Globus pallidus (tissue), 1 donor: ENCODE measurements at places on chromosomes 7 and 10.
A peak's percentile ranks its signal among the peaks of the same experiment; 100 is the strongest.

DNA sequence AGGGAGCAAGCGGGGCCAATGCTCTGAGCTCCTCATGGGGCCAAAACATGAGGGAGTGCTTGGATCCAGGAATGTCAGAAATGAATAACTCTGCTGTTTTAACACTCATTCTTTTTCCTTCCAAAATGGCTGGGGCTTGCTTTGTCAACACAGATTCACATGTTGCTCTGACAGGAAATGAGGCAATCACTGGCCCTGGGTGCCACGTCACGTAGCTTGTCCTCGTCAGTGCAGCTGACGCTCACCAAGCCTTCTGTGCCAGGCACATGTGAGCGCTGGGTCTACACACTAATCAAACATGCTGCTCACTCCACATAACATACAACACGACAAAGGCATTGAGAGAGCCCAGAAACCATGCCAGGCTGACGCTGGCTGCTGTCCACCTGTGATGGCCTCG is 198.9 kb downstream of the WDR37 start:
- peak; percentile 63 for DNase-seq

DNA sequence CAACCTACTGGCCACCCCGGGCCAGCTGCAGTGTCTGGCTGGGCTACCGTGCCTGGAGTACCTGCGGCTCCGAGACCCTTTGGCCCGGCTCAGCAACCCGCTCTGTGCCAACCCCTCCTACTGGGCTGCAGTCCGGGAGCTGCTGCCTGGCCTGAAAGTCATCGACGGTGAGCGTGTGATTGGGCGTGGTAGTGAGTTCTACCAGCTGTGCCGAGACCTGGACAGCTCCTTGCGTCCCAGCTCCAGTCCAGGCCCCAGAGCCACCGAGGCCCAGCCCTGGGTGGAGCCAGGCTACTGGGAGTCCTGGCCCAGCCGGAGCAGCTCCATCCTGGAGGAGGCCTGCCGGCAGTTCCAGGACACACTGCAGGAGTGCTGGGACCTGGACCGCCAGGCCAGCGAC is 4.2 kb downstream of the RARRES2 start:
- no peak for DNase-seq

DNA sequence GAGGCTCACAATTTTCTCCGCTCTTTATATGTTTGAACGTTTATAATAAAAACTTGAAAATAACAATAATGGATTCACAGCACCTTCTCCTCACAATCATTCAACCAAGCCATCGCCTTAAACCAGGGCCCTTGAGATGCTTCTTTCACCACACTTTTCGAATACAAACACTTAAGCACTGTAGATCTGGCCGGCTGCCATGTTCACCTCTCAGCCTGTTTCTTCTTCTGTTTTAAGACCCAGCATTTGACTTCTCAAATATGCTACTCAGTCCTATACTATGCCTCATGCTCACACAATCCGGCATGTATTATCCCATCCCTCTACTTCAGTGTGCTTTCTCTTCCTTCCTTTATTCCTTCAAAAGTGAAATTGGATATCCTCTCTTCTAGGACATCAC is 280.6 kb downstream of the TFEC start:
- DNase-seq = no peak

DNA sequence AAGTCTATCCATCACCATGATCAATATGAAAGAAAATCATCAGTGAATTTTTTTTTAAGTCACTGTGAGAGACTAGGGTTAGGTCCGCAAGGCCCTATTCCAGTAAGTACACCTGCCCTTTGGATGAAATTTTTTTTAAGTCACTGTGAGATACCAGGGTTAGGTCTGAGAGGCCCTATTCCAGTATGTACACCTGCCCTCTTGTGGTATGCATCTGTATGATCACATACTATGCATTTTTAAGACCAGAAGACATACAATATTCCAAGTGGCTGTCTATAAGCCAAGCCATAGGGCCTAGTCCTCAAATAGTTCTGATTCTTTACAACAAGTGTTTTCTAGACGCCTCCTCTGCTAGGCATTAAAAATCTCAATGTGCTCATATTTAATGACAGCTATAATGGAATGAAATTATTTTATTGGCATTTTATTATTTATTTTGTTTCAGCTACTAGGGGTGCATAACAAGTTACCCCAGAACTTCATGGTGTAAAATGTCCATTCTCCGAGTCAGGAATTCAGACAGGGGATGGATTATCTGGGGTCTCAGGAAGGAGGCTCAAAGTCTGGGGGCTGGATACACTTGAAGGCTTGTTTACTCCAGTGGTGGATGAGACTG is 53.1 kb downstream of the TEX36 start:
- DNase-seq = no peak

DNA sequence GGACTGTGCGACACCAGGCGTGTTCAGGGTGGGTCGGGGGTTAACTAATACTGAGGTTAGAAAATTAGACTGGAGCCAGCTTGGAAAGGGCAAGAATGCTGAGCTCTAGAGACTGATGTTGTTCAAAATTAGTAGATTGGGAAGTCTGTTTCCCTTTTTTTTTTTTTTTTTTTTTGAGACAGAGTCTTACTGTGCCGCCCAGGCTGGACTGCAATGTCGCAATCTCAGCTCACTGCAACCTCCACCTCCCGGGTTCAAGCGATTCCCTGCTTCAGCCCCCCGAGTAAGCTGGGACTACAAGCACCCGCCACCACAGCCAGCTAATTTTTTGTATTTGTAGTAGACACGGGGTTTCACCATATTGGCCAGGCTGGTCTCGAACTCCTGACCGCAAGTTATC is 2.7 kb upstream of the CPVL start:
- DNase-seq = no peak

DNA sequence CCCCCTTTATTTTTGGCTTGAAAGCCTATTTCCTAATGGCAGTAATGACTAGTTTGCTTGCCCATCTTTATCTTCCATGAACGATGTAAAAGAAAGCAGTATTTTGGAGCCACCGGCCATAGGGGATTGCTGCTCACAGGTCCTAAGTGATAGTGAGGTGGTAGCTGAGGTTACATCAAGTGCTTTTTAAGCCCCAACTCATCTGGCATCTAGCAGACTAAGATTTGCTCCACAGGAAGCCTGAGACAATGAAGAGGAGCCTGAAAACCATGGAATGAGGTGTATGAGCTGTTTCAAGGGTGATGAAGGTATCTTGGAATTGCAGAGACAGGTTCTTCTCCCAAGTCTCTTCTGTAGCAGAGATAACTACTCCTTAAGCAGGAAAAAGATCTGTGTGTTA is 496.3 kb downstream of the XPNPEP1 start:
- DNase-seq = no peak

DNA sequence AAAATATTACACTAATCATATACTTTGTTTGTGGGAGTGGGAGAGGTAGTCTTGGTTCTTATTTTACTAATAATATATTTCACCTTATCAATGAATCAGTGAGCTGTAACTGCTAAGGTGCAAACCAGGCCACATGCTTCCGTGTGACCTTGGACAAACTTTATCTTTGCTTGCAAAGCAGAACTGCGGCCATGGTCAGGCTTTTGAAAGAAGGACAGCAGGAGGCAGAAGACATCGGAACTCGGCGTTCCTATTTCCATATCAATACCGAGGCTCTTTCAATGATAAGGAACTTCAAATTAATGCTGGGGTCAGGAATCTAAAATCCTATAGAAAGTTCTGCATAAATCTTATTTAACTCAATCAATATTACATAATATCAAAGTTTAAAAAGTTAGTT is 491.9 kb upstream of the PFKP start:
- DNase-seq = no peak

- DNase-seq = no peak
Measured at GRCh38 chr10:133159950-133160825, at the start of gene KNDC1. Gene KNDC1 (plus strand): TSS chr10:133160219. CDS start chr10:133160468, 249 bp downstream.

- DNase-seq = no peak
Measured at GRCh38 chr10:67668448-67668847, 27.5 kb downstream of the CTNNA3 start.

DNA sequence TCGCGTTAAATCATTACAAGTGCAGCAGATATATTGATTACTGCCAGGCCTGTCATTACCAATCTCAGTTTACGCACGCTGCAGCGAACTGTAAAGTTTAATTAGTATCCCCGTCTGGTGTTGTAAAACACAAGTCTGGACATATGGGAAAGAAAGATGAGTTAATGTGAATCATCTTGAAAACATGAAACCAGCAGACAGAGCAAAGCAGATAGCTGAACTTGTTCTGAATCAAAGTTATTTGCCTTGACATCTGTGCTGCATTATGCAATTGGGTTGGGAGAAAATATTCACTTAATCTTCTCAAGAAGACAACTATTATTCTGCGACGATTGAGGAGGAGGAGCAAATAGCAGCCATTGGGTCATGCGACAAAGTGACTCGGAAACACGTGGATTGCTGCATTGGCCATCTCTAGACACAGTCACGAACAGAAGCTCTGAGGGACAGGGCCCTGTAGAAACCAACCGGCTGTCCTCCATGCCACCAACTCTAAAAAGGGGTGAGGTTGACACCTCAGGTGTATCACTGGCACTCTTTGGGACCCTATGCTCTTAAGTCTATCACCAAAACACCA is 156.3 kb upstream of the C7orf33 start:
- no peak for DNase-seq

DNA sequence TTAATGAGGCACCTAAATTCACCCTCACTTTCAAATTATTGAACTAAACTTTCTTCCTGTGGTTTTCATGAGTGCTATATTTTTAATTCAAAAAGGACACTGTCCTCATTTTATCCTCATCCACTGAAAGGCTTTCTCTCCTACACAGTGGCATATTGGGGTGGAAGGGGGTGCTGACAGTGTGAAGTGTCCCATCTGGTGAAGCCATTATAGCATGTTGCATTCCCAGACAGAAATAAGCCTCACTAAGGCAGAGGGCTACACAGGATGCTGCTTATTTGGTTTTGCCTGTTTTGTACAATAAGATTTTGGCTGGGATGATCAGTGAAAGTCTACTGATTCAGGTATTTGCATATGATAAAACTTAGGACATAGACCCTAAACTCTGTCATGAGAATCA is 82.4 kb upstream of the INHBA start:
- no peak for DNase-seq

GRCh38 chr10:88059190-88059589 is 195.8 kb downstream of the PTEN start:
- DNase-seq = no peak

DNA sequence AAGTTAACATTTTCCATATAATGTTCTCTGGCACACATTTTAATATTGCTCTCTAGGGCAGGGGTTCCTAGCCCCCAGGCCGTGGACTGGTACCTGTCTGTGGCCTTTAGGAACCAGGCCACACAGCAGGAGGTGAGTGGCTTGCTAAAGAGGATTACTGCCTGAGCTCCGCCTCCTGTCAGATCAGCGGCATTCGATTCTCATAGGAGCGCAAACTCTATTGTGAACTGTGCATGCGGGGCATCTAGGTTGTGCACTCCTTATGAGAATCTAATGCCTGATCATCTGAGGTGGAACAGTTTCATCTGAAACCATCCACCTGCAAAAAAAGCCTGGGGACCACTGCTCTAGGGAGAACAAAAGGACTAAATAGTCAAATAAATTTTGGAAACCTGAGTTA is 65.7 kb downstream of the EXOC6 start:
- DNase-seq = no peak

- DNase-seq = no peak
Measured at GRCh38 chr7:36315309-36315944, 74.2 kb upstream of the ANLN start.

DNA sequence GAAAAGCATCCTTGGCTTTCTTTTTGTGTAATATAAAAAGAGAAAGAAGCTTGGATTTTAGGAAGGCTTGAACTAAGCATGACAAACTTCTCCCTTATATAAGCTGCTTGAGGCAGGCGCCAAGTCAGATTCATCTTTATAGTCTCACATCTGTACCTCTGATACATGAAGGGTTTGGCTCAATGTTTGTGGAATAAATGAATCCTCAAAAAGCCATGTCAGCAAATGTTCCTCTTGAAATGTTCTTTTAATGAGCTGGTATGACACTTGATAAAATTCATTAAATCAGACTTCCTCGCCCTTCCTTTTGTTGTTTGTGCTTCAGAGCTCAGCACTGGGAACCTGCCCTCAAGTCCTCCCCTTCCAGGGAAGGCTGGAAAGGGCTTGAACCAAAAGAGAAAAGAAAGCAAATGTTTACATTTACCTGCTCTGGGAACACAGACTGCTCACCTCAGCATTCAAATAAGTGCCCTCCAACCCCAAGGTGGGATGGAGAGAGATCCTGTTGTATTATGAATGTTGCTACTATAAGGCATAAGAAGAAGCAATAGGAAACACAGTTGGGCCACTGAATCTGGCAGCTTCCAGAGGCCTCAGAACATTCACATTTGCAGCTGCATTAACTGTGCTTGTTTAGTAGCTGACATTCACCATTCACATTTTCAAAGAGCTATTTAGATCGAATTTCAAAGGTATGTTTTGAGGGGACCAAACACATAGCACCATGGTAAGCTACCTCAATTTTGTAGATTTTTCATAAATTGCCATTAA is 212.6 kb downstream of the CACNA2D1 start:
- peak; percentile 56 for DNase-seq

DNA sequence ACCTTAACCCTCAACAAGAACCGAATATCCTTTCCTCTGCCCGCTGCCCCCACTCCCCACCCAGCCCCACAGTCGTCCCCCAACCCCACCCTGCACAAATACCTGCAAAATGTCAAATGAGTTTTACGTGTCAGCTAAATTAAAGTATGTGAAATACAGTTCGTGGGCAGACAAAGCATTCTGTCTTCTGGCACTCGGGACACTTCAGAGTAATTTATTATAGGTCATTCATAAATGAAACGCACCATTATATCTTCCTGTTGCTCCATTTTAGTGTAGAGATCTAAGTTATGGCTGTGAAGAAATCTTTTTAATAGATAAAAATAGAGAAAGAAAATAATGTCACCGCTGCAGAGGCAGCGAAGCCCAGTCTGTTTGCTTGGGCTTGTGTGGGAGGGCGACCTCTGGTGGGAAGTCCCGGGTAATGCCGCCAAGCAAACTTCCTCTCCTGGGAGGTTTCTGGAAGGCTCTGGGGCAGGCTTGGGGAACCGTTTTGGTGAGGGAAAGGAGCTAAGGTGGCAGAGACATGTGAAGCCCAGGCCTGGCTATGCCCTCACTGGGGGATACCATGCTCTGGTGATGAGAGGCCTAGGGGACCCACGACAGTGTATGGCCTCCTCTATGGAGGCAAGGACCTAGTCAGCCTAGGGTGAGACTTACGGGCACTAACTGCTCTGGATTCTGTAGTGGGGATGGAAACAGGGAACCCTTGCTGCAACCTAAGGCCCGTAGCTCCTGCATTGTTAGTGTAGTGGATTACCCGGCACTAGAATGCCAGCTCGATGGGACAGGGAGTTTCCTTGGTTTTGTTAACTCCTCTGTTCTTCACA is 604.9 kb downstream of the LRMDA start:
- peak; percentile 64 for DNase-seq

GRCh38 chr7:131879424-131879823 is 323.0 kb upstream of the PODXL start:
- DNase-seq = no peak

DNA sequence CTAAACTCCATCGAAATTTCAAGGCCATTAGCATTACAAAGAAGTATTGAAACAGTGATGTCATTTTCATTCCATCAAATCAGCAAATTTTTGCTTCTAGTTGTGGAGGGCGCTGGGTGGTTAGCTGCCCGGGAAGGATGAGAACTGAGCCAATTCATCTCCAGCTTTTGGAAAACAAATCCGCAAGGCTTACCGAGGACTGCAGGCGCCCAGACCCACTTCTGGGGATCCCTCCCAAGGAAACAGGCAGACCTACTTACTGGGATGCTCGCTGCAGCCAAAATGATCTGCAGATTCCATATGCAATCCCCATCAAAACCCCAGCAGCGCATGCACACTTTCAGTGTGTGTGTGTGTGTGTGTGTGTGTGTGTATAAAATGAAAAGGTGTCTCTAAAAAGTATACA is 19.2 kb downstream of the TNRC18 start:
- DNase-seq = no peak

GRCh38 chr7:6274743-6275142 is 2.3 kb upstream of the CYTH3 start:
- no peak for DNase-seq
